ENCODE measurements at places on chromosomes 5 and 9.

DNA sequence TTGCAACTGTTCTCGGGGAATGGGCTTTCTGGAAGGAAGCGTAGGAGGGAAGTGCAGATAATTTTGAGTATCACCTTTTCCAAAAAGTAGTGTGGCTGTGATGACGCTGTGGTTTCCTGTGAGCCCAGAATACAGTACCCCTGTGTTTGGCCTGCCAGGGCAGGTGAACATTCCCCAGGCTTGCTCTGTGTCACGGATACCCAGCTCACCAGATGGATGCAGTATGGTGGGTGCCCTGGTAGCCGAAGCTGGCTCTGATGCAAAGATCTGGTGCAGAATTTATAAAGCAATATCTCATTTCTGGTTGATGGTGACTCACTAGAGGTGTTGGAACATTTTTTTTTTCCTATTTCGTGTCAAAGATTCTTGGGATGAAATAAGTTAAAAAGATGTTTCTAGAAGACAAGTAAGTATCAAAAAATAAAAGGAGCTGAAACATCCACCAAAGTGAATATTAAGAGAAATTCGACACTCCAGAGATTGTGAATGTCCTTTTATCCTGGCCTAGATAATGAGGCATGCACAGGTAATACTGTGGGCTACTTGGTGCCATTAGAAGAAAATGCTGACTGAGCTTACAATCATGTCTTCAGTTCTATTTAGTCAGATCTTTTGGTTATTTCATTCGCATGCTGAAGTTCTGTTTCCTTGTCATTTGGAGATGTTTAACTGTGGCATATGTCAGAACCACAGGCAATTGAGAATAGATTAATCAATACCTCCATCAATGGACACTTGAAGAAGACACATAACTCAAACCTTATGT is 200.1 kb downstream of the GADD45G start:
- no peak for DNase-seq

DNA sequence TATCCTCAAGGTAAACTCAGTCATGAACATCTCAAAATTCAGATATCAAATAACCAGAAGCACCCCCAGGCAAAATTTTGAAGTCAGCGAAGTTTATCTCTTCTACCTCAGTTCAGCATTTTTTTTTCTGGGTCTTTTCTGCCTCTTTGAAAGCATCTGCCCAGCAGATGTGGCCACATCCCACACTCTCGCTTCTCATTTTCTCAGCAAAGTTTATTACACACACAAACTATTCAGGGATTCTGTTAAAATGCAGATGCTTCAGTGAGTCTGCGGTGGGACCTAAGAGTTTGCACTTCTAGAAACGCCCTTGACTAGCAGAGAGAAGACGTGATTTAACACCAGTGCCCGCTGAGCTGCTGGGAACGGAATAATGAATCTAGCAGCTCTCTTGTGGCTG is 19.3 kb downstream of the RASEF start:
- no peak for DNase-seq

DNA sequence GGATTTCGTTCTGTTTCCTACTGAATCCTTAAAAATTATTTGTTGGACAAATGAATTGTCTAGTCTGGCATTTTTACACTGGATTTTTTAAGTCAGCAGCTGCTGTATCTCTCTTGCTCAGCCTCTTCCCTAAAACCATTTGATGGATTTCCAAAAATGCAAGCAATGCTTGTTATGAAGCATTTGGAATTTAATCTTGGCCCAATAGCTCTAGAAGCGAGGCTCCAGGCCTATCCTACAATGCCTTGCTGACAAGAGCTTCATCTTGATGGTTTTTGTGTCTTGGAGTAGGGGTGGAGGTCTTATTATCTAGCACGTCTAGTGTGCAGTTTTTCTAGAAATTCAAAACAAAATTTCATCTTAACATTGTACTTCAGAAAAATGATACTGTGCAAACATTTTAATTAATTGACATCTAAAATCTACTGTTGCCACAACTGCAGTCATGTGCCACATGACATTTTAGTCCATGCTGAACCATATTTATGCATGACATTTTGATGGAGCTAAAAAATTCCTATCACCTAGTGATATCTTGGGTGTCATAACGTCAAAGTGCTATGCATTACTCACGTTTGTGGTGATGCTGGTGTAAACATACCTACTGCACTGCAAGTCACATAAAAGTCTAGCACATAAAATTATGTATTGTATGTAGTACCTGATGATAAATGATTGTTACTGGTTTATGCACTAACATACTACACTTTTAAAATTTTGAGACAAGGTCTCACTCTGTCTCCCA is 5.9 kb upstream of the RAD23B start:
- DNase-seq = no peak

DNA sequence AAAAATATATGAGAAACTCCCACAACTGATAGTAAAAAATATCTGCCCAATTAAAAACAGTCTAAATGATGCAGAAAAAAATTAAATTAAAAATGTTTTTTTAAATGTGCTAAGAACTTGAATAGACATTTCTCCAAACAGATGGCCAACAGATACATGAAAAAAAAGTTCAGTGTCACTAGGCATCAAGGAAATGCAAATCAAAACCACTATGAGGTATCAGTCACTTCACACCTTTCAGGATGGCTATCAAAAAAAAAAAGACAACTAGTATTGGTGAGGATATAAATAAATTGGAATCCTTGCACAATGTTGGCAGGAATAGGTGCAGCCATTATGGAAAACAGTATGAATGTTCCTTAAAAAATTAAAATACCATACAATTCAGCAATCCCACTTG is 16.6 kb downstream of the ZNF131 start:
- no peak for DNase-seq

DNA sequence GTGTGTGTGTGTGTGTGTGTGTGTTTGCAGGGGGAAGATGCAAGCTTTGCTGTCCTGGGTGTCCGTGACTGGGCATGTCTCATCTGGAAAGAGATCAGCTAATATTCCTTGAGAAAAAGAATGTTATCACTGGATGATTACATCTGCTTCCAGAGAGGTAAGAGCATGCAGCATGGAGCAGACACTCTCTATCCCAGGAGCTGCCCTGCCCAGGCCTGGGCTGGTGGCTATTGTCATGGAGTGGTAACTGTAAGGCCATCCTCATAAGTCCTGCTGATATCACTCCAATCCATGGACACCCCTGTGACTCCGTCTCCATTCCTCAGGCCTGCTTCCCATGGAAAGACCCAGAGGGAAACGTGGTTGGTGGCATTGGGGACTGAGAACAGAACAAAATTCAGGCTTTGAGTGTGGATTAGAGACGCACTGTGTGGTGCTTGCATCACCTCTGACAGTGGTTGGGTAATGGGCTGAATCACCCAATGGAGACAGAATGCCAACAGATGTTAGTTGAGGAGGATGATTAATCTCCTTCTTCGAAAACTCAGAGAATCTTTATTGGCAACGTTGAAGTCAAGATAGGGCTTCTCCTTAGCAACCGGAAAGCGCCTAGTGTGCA is 52.0 kb upstream of the KCNIP1 start:
- DNase-seq = no peak

Measured in pulmonary artery endothelial cell (primary cell).